ENCODE measurements at places on chromosomes 2 and 18.
A peak's percentile ranks its signal among the peaks of the same experiment; 100 is the strongest.

GRCh38 chr2:83951378-83951947 is 507.6 kb downstream of the SUCLG1 start:
- no peak for DNase-seq

DNA sequence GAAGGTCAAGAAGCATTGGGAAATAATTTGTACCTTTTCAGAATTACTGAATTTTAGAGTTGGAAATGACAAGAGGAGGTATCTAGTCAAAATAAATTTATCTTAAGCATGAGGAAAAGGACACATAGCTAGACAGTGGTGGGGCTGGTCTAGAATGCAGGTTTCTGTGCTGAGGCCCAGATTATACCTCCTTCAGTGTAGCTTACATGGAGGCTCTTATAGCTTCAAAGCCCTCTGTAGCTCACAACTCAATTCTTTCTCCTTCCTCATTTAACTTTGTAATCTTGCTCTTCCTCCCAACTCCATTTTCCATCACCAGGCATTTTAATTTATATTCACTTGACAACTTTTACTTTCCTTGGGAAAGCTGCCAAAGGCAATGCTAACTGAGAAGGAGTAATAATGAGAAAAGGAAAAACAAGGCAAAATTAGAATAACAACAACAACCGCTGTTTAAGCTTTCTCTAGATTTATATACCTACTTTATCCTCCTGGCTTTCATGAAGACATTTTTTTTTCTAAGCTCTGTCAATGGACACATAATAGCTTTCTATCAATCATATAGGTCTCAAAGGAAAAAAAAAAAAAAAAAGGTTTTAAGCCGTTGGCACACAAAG is 58.5 kb downstream of the CLHC1 start:
- no peak for DNase-seq

DNA sequence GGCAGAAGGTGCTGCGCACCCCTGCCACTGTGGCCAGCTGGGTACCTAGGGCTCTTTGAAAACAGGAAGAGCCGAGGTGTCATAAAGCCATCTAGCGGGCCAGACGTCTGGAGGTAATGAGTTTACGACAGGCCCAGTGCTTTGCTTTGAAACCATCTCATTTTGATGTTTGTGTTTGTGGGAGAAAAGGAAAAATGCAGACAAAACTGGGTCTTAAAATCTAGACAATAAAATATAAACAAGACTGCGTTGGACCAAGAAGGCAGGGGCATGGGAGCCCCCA is 3.2 kb downstream of the HOXD9 start:
- no peak for DNase-seq

DNA sequence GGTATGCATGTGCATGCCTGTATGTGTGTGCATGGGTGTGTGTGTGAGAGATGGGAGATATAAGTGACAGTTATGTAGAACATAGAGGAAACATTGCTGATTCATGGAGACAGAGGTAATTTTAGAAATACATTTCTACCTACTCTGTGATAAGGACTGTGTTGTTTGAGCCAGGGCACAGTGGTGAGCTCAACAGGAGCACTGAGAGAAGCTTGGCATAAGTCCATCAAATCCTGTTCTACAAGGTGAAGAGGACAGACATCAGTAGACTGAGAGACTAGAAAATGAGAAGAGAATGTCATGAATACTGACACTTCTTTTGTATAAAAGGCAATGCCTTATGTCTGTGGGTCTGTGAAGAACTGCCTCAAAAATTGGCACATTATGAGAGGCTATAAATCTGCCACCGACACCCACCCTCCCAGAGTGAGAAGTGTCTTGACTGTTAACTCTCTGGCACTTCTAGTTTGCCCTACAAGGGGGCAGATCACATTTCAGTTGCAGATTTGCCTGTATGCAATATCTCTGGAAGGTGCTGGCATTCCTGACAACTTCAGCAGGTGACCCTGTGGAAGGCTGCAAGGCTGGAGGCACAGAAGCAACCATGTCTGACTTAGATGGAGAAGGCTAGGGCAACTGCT is 962.3 kb upstream of the NRXN1 start:
- no peak for DNase-seq

GRCh38 chr18:32270341-32270740 is 80.5 kb downstream of the MEP1B start:
- no peak for DNase-seq

GRCh38 chr2:85550486-85550885 is 10.8 kb downstream of the GGCX start:
- no peak for DNase-seq

DNA sequence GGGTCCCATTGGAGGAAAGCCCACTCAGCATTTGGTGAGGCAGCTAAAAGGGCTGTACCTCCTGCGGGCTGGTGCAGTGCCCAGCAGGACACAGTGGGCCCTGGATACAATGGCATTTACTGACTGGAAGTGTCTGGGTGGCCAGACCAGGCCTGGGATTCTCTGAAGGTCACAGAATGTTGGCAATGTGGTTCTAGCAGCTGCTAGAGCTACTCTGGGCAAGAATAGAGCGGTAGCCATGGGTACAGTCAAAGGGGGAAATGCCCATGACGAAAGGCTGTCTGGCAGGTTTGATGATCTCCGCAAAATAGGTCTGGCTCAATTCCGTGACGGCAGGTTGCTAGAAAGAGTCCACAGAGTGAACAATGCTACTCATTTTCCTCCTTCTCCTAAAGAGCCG is 241.8 kb downstream of the AFF3 start:
- no peak for DNase-seq

GRCh38 chr2:216915557-216916150 is 55.8 kb upstream of the TNP1 start:
- DNase-seq = no peak

- DNase-seq = no peak
These were observed 260.9 kb downstream of the CYRIA start for GRCh38 chr2:16404551-16405300.

- DNase-seq = no peak
These were observed 4.3 kb downstream of the COLEC11 start for GRCh38 chr2:3598912-3599854.

DNA sequence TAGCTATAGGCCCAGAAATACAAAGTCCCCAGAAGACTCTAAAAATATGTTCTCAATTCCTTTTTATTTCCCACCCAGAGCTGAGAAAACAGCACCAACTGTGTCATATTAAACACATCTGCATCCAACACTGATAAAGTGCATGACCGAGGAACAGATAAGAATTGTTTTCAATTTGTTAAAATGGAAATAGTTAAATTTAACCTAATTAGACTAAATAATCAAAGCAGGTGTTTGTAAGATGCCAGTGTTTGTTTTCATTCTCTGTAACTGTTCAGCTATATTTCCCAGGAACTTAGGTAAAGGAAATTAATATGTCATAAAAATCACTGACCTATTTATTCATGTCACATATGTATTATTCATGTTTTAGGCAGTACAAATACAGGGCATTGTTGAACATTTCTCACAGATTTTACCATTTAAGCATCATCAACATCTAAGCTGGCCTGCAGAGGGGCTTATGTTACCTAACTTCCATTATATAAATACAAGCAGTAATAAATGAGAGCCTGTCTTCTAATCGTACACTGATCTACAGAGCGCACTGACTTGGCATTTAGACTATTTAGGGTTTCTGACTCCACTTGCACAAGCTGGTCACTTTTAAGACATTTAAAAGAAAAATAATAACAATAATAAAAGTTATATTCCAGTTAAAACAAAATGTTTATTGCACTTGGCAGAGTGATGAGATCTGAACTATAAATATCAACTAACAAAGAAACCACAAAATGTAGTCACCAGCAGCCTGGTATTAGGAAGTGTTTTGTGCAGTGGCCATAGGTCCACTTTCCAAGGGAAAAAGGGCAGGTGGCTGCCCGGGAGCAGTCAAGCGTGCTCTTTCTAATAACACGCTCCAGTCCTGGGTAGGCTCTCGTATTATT is 86.6 kb upstream of the ZFP36L2 start:
- no peak for DNase-seq

DNA sequence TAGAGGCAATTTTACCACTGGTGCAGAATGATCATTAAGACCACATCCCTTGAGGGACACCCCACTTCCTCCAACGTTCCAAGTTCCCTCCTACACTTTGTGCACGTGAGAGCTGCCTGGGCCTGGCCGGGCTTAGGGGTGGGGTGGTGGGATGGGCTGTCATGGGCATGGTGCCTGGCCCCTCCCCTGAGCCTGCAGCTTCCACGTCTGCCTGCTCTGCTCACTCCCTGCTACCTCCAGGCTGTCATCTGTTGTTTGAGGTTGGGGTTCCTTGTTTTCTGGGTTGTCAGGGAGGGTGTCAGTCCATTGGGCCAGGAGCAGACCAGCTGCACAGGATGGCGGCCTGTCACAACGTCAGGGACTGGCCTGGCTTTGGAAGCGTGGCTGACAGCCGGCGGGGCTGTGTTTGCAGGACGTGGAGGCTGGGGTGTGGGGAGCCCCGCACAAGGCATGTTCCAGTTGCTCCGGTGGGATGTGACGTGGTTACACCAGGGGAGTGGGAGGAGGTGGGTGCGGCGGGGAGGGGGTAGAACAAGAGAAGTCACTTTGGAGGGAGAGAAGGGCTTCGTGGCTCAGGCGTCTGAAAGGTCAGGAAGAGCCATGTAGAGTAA is 72.3 kb downstream of the RTP5 start:
- DNase-seq = no peak

DNA sequence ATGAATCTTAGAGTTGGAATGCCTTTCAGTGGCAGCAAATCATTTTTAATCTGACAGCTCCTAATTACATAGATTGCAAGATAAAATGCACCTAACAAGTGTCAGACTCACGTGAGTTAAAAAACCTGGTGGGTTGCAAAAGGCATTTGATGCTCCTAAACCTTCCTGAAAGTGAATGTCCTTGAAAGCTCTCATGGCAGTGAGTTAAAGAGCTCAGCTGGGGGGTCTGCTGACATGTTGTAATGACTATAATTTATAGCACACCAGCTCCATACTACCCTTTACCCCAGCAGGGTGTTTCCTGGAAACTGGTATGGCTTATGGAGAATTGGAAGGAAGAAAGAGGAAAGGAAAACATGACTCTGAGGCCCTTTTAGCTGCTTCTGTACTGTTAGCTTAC is 91.9 kb upstream of the CAVIN2 start:
- DNase-seq = no peak

DNA sequence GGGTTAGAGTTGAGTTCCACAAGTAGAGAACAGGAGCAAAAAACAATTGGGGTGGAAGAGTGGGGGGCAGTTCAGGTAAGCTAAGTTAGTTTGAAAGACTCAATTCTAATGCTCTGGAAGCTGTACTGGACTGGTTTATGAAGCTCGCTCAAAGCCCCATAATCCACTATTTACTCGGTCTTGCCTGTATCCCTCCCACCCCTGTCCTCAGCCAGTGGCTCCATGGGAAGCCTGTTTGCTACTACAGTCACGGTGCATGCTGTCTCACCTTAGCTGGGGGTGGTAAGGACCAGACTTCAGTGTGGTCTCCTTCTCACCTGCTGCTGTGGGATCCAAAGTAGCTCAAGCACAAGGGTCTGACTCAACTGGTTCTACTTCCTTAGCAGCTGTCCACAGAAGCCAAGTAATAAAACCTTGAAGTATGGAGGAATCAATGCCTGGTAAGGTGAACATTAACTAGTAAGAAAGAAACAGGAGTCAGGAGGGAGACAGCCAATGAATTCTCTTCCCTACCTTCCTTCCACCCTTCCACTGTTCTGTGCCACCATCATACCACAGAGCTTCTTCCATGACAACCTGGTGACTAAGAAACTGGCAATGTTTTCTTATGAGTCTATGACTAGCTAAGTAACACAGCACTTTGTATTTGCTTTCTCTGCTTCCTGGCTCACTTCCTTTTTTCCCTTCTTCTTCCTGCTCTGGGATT is 230.8 kb downstream of the SRBD1 start:
- DNase-seq = no peak

DNA sequence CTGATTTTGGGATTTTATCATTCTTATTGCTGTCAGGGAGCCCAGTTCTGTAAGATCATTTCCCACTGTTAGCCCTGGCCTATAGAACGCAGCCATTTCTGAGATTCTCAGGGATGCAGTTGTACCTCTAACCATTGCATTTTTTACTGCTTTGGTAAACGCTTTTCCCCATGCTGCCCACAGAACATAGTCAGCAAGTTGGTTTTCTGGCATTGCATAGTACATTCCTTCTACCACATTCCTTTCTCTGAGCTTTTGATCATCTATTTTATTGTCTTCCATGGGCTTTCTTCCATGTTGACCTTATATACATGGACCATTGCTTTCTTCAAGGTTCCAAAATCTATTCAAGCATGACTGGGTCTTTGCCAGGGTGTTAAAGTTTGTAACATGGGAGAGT is 86.8 kb upstream of the ST6GAL2 start:
- no peak for DNase-seq

GRCh38 chr2:15708865-15709820 is 117.5 kb downstream of the DDX1 start:
- DNase-seq = no peak

GRCh38 chr18:31041271-31042083 is 1.1 kb downstream of the DSC3 start:
- no peak for DNase-seq

- no peak for DNase-seq
These were observed 149.7 kb downstream of the VAPA start for GRCh38 chr18:10063489-10063888.

- no peak for DNase-seq
These were observed 95.7 kb downstream of the EFEMP1 start for GRCh38 chr2:55827855-55828254.

- no peak for DNase-seq
These were observed 826.8 kb downstream of the TRIB2 start for GRCh38 chr2:13543550-13543949.

DNA sequence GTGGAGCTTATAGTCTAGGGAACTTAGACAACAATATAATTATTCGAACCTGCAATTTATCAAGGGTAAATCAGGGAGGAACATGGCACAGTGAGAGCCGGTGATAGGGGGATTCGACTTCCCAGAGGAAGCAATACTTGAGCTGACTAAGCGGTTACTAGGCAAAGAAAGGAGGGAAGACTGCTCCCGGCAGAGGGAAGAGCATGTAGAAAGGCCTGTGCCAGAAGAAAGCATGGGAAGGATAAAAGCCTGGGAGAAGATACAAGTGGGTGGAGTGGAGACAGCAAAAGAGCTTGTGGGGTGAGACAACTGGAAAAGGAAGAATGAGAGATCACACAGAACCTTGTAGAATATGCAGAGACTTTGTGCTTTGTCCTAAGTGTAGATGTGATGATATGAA is 93.3 kb downstream of the MARCHF4 start:
- DNase-seq = no peak

- DNase-seq = peak; percentile 85
These were observed 14.5 kb downstream of the CKAP2L start for GRCh38 chr2:112749755-112750559.

DNA sequence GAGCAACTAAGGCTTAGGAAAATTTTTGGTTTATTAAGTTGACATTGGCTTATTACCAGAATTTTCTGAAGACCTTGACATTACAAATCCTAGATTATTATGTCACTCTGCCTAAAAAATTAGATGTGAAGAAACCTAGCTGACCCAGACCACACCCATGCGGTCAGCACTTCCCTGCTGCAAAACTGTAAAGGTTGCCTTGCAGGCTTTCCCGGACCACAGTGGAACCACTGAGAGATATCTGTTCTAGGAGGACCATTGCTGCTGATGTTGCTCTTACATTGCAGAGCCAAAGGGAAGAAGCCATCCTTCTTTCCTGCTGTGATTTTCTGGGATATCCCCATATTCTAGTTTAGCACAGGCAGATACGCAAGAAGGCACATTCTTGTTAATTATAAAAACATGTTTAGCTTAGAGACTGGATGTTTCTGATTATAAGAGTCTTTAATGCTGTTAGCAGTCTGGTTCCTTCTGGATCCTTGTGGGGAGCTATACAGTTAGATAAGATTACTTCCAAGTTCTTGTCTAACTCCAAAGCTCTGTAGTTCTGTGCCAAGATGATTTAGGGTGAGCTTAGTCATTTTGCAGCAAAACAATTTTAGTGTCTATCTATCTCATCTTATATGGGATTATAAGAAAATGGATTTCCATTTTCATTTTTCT is 70.2 kb downstream of the AOX1 start:
- no peak for DNase-seq
